G401 (cell line): ENCODE measurements at places on chromosomes 12 and 14. TPM values are rescaled to one million over a fixed set of nuclear protein-coding genes. Genes with fewer than 3 reads are reported as not detected.

Gene APOLD1
- total RNA-seq: 31.6 and 39.5 TPM in 2 replicates

Gene APAF1
- 16.9 and 32.1 TPM in 2 replicates for total RNA-seq

Gene CCDC59
- 69.2 and 74.5 TPM in 2 replicates for total RNA-seq

Gene ARF6
- 40.2 and 48.0 TPM in 2 replicates for total RNA-seq

Gene HSPB8
- total RNA-seq: 0.80 TPM in 1 of 2 replicates, not detected in the other

Gene NTF3
- not detected in 2 replicates for total RNA-seq

Gene CIDEB
- 1.7 TPM in 1 of 2 replicates, not detected in the other for total RNA-seq

Gene CLBA1
- 10.5 and 18.0 TPM in 2 replicates for total RNA-seq

Gene MGP
- total RNA-seq: not detected in 2 replicates

Gene MYL2
- not detected in 2 replicates for total RNA-seq

Gene SPX
- total RNA-seq: 0.47 and 4.2 TPM in 2 replicates

Gene RHEBL1
- total RNA-seq: 2.5 and 3.5 TPM in 2 replicates

Gene CD163L1
- total RNA-seq: not detected in 2 replicates

Gene ARHGEF40
- total RNA-seq: 48.6 and 50.3 TPM in 2 replicates

Gene TAS2R8
- total RNA-seq: 1.6 TPM in 1 of 2 replicates, not detected in the other

Gene GPR68
- 0.55 and 3.5 TPM in 2 replicates for total RNA-seq

Gene LGR5
- not detected in 2 replicates for total RNA-seq

Gene GPR132
- total RNA-seq: 0.43 TPM in 1 of 2 replicates, not detected in the other
